ENCODE measurements at places on chromosomes 4 and X.

DNA sequence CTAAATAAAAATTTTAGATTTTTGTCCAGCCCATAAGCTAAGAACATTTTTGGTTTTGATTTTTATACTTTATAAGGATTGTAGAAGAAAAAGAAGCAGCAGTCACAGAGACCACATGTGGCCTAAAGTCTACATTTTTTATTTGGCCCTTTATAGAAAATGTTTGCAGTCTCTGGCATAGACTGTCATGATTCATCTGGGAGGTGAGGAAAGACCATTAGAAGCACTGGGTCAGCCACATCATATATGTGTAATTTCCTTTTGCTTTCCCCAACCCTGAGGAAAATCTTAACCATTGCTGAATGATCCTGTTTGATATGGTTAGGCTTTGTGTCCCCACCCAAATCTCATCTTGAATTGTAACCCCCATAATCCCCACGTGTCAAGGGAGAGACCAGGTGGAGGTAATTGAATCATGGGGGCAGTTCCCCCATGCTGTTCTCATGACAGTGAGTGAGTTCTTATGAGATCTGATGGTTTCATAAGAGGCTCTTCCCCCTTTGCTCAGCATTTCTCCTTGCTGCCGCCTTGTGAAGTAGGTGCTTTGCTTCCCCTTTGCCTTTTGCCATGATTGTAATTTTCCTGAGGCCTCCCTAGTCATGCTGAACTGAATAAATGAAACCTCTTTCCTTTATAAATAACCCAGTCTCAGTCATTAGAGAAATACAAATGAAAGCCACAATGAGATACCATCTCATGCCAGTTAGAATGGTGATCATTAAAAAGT is 12.1 kb upstream of the COPS4 start:
- no peak for DNase-seq

GRCh38 chr4:39961311-39961877 is 16.3 kb downstream of the PDS5A start:
- no peak for DNase-seq

DNA sequence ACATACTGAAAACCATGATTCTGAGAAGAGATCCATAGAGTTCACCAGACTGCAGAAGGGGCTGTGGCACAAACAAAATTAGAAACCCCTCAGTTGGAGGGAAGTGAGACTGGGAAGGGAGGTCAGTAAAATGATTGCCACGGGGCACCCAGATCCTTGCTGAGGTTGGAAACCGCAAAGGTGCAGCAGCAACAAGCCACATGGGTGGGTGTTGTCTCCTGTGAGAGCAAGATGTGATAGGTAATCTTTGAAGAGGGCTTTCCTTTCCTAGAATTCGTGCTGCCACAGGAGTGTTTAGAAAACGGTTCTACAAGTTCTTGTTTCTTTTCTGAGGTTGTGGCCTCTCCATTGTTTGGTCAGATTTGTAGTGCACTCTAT is 85.5 kb downstream of the NFKB1 start:
- peak; percentile 74 for DNase-seq

- peak; percentile 78 for DNase-seq
These were observed 8.8 kb downstream of the GPRIN3 start for GRCh38 chr4:89298788-89299152.

DNA sequence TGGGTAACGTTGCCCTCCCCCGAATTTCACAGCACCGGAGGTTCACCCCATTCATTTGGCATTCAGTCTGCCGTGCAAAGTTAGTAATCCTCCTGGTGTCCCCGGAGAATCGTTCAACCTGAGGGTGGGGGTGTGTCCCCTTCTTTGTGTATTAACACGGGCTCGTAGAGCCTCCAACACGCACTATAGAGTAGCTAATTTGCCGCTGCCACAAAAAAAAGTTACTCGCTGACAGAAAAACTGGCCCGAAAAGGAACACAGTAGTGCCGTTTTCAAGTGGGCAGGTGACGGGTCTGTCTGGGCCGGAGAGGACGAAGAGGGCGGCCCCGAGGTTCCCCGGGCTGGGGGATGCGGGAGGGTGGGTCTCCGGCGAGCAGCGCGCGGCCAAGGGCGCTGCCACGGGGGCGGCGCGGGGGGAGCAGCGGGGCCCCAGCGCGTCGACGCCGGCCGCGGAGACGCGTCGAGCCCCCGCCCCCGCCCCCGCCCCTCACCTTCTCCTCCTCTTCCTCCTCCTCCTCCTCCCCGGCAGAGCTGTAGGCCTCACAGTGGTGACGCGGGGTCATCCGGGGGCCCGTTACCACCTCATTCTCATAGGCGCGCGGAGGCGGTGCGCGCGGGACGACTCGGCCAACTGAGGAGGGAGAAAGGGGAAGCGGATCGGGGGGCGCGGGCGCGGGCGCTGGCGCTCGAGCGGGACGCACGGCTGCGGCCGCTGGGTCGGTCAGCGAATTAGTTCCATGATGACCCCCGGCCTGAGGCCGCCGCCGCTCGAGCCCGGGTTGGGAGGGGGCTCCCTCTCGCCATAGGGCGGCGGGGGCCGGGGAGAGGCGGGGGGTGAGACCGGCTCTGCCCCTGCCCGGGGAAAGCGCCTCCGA is 571 bp downstream of the CCNI start:
- peak; percentile 89 for DNase-seq

All from activated CD4-positive, alpha-beta T cell treated with anti-CD3 and anti-CD28 coated beads, Interleukin-10, Interleukin-2, amounts not matched to agents 100 ng/mL and 50 ng/mL, durations not matched to agents 16 hours and 8 hours (primary cell).